SK-MEL-5 (cell line): ENCODE measurements at places on chromosomes 1 and 21. TPM values are rescaled to one million over a fixed set of nuclear protein-coding genes. Genes with fewer than 3 reads are reported as not detected.
A peak's percentile ranks its signal among the peaks of the same experiment; 100 is the strongest.

DNA sequence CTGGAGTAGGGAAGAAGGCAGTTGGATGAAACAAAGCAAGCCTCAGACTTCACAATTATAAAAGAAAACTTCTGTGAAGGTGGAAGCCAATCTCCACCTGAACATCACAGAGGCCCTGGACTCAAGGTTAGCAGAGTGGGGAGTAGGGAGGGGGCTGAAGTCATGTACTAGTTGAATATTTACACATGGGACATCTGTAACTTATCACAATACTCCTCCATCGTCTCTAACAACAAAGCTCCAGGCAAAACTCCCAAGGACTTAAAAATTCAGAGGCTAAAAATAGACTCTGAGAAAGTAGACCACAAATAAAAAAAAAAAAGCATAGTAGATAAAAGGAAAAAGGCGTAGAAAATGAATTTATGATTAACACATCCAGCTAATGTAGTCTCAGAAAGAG lies 326.3 kb upstream of the PKN2 start:
- no peak for DNase-seq

DNA sequence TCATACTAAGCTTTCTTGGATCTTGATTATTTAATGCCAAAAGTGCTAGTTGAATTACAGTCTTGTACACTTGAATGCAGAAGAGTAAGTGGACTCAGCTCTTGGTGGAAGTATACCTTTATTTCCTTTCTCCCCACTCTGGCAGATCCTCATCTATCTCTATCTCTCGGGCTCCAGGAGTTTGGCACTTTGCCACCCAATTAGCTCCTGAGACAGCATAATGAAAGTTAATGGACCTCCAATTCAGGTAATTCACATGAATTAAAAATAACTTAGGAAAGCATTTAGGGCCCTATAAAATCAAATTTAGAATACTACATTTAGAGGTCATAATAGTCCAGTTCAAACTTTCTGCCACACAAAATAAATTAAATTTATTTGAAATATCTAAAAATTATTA lies 67.4 kb downstream of the OLFM3 start:
- DNase-seq, result no peak

GRCh38 chr1:206508956-206509355 lies 1.6 kb downstream of the RASSF5 start:
- no peak for DNase-seq

DNA sequence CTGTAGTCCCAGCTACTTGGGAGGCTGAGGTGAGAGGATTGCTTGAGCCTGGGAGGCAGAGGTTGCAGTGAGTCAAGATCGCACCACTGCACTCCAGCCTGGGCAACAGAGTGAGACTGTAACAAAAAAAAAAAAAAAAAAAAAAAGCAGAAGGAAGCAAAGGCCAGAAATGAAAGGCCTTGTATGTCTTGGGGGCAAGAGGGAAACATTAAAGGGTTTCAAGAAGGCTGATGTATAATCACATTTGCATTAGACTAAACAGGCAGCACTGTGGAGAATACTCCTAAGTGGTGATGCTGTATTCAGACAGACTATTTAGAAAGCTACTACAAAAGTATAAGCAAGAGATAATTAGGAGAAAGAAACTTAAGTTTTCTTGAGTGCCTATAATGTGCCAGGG lies 10.4 kb downstream of the ANP32E start:
- peak; percentile 14 for DNase-seq

- no peak for DNase-seq
Measured at GRCh38 chr1:76049498-76049897, 25.0 kb upstream of the ST6GALNAC3 start.

DNA sequence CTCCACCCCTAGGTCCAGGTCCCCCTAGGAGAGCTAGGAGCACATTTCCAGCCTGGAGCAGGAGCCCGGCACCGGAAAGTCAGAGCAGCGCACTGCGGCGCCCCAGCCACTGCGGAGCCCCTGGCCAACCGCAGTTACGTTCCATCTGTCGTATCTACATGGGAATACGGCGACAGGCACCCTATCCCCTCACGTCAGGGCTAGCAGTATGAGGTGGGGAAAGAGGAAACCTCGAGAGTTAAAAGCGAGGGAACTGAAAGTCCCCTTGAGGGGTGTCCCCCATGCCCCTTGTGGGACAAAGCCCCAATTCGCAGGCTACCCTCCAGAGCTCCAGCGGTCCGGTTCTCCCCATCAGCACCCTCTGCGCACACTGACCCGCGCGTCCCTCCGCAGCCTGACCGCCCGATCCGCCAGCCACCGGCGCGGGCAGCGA lies 995 bp downstream of the COLGALT2 start:
- peak; percentile 43 for DNase-seq

The TRIM17 gene
- total RNA-seq, result not detected in 2 replicates

- no peak for DNase-seq
Measured at GRCh38 chr1:61102041-61102440, 19.7 kb downstream of the NFIA start.

The LORICRIN gene
- not detected in 2 replicates for total RNA-seq

DNA sequence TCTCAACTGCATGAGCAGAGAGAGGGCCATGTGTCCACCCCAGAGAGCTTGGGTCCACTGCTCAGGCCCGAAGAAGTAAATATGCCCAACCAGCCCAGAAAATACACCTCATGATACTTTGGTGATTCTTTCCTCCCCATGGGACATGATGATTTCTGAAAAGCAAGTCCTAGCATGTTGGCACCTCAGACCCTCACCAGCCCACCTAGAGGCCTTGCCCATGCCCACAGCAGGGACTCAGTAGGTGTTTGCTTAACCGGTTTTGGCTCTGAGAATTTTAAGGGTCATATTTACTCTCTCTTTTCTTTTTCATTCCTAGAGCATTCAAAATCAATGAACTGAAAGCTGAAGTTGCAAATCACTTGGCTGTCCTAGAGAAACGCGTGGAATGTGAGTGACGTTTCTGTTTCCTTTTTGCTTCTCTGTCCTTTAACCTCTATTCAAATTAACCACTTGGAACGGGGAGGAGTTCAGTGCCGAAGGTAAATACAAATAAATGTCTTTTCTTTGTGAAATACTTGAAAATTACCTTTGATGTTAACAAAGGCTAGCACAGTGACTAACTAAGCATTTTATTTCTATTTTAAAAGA lies 79.7 kb downstream of the PDE9A start:
- DNase-seq, result no peak

DNA sequence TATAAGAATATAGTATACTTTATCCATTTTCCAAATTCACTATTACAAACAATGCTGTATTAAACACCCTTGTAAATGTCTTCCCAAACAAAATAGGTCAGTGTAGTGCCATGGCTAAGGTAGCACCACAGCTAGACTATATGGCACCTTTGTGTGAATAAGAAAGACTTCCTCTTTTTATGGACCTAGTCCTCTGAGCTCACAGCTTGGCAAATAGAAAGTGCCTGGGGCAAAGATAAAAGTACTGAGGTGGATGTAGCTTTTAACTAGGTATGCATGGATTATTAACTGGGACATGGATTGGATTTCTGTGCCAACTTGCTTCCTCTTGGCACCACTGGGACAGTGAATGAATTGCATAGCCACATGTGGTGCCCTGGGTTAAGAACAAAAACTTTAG lies 25.0 kb downstream of the HRNR start:
- no peak for DNase-seq

The OR6N1 gene
- total RNA-seq, result not detected in 2 replicates

The C1orf94 gene
- not detected in 2 replicates for total RNA-seq

The PYHIN1 gene
- total RNA-seq, result not detected in 2 replicates

- no peak for DNase-seq
Measured at GRCh38 chr1:76959556-76959955, 92.3 kb downstream of the ST6GALNAC5 start.

DNA sequence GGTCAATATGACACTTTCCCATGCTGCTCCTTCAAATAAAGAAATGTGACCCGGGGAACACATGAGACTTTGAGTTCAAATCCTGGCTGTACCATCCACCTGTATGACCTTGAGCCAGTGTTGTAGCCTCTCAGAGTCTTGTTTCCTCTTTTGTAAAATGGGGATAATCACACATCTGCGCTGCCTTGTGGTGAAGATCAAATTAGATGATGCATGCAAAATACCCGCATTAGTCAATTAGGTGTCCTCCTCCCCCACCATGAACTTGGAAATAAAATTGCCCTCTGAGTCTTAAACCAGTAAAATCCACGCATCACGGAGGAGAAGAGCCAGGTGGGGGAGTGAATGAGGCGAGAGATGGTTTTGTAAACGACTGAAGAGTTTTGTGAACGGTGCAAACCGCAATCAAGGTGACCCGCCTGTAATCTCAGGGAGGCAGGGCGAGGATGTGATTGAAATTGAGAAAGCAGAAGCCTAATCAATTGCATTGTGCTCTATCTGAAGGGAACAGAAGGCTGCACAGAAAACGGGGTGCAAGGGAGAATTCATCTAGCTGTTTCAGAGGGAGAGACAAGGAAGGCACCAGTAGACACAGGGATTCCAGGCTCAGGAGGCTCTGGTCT lies 5.8 kb upstream of the AHDC1 start:
- DNase-seq, result no peak

DNA sequence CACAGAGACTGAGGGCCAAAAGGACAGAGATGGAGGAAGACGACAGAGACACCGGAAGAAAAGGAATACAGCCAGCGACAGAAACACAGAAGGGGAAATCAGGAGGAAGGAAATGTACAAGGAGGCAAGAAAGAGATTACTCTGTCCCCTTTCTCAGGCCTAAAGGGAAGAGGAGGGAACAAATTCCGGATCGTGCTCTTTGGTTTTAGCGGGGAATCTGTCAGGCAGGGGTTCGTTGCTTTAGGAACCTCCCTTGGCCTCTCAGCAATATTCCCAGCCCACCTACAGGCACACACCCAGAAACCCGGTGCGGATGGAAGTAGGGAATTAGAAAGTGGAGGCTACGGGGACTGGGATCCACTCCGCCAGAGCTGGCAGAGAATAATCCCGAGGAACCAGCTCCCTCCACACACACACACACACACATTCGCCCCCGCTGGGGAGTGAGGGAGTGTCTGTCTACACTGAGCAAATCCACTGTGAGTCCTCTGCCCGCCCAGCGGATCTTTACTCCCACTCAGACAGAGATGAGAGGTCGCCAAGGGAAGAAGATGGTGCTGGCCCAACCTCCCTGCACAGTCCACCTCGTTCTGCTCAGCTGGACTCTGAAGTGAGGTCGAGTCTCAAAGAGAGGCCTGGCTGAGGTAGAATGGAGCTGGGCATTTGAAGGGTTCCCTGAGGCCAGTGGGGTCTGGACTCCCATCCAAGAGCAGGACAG lies 5.7 kb downstream of the TAL1 start:
- DNase-seq, result no peak

DNA sequence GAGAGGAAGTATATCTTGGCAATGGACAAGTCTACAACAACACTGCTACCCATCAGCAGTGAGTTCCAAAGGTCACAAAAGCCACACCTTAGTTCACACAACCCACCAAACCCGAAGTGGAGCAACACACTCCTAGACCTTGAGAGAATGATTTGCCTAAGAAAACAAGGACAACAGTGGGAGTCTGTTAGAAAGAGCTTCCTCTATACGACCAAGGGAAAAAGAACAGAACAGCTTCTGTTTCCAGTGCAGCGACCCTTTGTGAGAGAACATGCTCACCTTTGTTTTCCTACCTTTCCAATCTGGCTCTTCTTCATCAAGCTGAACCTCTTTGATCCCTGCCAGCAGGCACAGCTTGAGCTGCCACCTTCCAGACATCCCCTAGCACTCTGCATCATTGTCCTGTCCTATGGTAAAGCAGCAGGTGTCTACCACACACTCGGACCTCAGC lies 56.7 kb upstream of the PALMD start:
- no peak for DNase-seq

The HES2 gene
- 1.1 and 2.4 TPM in 2 replicates for total RNA-seq

DNA sequence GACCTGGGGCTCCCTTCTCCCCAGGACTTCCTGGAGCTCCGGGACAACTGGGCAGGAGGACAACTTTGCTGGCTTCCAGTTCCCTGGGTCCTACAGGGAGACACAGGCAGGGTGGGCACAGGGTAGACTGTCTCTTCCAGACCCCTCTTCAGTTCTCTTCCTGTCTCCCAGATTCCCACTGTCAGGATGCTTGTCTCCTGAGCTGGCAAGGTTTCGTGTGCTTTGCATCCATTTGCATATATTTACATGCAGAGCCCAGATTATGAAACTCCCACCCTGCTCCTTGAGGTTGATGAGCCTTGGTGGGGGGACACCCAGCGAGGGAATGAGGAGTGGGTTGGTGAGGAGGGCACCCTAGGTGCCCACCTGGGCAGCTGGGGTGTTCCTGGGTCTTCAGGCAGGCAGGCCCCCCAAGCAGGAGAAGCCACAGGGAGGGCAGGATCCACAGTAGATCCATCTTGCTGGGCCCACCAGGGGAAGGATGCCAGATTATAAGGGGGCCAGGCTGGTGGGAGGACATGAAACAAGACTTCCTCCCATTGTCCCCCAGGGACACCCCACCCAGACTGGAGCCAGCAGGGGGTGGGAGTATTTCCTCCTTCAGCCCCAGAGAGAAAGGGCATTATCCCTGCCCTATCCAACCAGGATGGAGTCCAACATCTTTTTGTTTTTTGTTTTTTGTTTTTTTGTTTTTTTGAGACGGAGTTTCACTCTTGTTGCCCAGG lies at the start of gene FCN3:
TSS of gene FCN3 (minus strand) at position 463 of the 725 bp plus-strand sequence. CDS start at position 457, 6 bp downstream.
- DNase-seq, result no peak

GRCh38 chr1:85568660-85569059 lies 11.9 kb upstream of the CCN1 start:
- DNase-seq, result no peak

GRCh38 chr21:37061926-37062592 lies 10.8 kb downstream of the PIGP start:
- peak; percentile 40 for DNase-seq

The CELA3A gene
- not detected in 2 replicates for total RNA-seq

DNA sequence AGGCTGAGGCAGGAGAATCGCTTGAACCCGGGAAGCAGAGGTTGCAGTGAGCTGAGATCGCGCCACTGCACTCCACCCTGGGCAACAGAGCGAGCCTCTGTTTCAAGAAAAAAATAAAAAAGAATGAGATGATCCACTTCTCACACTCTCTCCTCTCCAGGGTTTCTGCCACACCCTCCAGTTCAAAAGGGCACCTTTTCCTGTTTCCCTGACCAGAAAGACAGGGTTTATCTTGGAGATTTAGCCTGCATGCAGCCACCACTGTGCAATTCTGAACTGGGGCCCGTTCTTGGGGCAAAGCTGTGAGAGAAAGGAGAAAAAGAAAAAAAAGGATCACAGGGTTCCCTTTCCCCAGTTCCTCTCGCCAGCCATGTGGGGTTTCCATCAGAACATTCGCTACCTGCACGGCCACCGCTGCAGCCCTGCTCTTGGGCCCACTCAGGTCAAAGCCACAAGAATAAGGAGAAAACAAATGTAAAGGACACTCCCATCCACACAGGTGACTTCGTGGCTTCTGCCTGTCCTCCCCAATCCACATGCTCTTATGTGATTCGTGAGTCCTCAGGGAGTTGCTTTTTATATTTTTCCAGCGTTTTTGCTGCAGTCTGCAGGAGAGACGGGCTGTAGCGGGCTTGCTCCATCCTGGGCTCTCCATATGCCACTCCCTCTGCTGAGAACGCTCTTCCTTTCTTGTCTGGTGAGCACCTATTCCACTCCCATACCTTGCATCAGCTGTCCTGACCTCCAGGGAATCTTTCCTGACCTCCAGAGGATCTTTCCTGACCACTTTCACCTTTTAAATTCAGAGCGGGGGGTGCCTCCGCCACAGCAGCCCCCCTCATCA lies 26.4 kb downstream of the GNG4 start:
- DNase-seq, result no peak

The DDI2 gene
- 18.6 and 18.8 TPM in 2 replicates for total RNA-seq

The GJA9 gene
- not detected in 2 replicates for total RNA-seq

GRCh38 chr1:82032068-82032467 lies 231.3 kb downstream of the ADGRL2 start:
- no peak for DNase-seq

The EPHA10 gene
- 0.13 and 0.32 TPM in 2 replicates for total RNA-seq
